ENCODE measurements at places on chromosomes 6 and 20.
A peak's percentile ranks its signal among the peaks of the same experiment; 100 is the strongest.

- DNase-seq: no peak
These were observed 381.6 kb upstream of the CNR1 start for GRCh38 chr6:88547768-88548167.

DNA sequence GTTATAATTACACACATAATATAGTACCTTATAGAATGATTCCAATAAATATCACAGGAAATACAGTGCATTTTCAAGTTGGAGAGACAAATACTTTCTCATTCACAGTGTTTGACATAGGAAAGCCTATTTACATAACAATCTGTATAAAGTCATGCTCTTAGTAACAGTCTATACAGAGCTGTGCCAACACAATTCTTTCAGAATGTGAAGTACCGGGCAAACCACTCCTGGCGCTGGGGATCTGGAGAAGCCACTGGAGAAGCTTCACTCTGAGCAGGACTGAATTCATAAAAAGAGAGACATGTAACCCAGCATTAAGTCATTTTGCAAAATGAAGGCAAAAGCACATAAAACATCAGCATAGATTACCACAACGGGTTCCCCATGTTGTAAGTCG is 24.9 kb upstream of the MCM9 start:
- DNase-seq: no peak

DNA sequence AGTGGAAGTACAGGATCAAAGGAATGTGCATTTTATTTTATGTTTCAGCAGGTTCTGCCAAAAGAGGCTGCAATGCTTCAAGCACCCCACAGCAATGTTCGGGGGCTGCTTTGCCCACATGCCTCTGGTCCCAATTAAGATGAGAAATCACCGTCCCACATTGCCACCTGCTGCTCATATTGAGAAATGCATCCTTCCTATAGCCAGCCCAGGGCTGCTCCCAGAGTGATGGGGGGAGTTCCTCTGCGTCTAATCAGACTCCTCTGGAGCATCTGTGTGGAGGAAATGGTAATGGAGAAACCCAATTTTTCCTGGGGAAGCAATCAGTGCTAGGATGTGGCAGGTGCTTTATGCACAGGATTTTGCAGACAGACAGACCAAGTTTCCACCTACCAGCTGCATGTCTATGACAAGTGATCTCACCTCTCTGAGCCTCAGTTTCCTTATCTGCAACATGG is 33.7 kb downstream of the PTGIS start:
- DNase-seq: peak; percentile 66

- DNase-seq: peak; percentile 53
These were observed 87.9 kb downstream of the MMS22L start for GRCh38 chr6:97195117-97195516.

DNA sequence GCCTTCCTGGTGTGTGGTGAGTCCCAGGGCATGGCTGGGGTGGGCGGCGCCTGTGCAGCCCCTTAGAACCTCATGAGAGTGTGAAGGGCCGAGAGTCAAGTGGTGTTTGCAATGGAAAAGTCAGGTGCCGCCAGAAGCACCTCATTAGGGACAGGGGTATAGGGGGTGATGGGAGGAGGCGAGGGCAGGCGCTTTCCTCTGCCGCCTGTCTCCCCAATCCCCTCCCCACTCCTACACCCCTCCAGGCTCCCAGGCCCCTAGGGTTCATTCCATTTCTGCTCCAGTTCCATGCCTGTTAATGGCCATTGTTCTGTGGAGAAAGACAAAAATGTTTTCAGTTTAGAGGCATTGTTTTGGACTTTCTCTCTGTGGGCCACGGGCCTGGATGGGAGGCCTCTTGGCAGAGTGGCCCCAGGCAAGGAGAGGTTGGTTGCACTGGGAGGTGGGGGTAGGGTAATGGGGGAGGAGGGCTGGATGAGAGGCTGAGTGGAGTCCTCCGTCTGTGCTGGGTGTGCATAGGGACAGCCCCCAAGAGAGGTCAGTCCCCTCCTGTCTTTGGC is 21.4 kb upstream of the SCUBE3 start:
- no peak for DNase-seq

- no peak for DNase-seq
These were observed 109.8 kb downstream of the SYCP2 start for GRCh38 chr20:59823491-59824259.

DNA sequence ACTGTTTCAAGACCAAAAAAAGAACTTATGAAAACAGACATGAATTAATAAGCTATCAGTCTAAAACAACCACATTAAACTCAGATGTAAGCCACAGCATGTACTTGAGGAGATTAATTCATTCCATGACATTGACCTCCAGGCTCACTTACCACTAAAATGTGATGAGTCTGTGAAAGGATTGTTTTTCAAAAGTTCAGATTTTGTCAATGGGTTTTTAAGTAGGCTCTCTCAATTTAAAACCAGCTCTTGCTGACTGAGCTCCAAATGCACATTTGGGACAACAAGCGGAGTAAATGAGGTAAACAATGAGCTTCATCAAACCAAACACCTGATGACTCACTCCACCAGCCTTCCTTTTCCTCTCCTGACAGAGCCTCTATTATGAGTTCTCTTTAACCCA is 197.0 kb downstream of the SIM1 start:
- peak; percentile 20 for DNase-seq

DNA sequence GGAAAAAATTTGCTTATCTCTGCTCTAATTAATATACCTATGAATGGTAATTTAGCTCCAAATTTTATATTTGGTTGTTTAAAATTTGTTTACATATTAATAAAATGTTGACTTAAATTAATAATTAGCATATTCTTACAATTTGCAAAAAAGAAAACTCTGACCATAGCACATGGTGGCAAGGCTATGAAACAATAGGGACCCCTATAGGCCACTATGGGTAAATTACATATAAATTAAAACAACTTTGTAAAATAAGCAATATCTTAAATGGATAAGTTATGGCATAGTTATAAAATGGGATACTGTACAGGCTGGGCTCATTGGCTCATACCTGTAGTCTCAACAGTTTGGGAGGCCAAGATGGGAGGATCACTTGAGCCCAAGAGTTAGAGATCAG is 76.0 kb downstream of the MKKS start:
- peak; percentile 29 for DNase-seq

DNA sequence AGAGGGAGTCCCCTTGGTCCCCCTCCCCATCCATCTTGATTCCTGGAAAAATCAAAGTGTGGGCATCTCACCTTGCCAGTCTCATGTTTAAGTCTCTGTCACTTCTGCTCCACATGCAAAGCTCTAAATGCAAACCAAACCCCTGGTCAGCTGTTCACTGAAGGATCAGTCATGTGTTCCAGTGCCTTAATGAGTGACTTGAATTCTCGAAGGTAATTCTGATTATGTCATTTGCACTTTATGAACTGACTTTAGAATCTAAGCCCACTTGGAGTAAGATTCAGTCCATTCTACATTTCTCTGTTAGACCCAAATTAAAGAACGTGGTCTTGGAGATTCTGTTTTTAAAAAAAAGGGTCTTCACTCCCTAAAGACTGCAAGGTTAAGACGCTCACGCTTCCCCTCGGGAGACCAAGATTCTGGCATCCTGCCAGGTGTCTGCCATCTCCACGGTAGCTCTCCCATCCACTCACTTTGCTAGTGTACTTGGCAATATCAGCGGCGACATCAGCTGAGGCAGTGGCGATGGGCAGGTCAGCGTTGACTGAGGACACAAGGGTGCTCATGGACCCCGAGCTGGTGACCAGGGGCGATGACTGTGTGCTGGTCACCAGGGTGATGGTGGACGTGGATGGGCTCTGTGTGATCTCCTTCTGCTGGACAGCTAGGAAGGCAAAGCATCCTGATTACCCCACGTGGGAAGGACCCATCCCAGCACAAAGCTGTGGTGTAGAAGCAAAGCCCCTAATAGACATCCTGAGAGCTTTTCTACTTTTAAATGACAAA is 120.5 kb downstream of the ZMYND8 start:
- DNase-seq: no peak

- no peak for DNase-seq
These were observed 27.1 kb downstream of the COX4I2 start for GRCh38 chr20:31664696-31665354.

DNA sequence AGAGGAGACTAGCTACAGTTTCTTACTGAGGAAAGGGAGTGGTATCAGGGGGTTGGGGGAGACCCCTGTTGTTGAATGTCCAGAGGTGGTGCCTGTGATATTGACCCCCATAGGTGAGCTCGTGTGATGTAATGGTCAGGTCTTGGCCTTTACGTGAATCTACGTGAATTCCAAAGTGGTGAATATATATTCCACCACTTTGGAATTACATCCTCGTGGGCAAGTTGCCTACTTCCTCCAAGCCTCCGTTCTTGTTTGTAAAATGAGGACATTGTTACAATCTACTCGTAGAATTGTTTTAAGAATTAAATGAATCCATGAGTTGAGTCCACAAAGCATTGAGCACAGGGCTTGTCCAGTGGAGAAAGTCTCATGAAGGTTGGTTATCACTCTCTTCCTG is 47.3 kb downstream of the TSHZ2 start:
- DNase-seq: no peak

DNA sequence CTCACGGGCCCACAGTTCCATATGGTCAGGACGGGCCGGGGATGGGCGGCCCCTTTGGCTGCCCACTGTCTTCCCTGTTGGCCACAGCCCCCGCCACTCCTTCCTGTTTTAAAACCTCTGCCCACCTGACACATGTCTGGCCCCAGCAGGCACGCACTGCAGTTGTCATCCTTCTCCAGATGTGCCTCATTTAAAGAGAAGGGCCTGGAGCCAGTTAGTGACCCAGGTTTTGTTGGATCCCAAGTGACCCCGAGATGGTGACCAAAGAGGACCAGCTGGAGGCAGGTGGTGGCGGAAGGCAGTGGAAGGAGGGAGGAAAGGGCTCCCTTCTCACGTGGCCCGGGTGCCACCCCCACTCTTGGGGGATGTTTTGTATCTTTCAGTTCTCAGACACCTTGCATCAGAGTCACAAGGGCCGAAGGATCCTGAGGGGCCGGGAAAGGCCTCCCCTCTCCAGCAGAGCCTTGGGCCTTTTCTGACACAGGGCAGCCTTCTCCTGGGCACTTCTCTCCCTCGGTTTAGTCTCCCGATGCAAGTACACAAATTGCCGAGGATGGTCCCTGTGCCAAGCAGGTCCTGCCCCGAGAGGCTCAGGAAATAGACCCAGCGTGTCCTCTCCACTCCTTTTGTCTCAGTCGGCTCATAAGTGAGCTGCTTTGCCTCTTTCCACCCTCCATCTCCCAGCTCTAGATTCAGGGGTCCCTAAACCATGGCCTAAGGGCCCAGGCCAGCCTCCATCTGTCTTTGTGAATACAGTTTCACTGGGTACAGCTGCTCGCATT is 117.6 kb downstream of the SULF2 start:
- no peak for DNase-seq

- DNase-seq: peak; percentile 52
These were observed 796 bp downstream of the SENP6 start for GRCh38 chr6:75602246-75603105.

DNA sequence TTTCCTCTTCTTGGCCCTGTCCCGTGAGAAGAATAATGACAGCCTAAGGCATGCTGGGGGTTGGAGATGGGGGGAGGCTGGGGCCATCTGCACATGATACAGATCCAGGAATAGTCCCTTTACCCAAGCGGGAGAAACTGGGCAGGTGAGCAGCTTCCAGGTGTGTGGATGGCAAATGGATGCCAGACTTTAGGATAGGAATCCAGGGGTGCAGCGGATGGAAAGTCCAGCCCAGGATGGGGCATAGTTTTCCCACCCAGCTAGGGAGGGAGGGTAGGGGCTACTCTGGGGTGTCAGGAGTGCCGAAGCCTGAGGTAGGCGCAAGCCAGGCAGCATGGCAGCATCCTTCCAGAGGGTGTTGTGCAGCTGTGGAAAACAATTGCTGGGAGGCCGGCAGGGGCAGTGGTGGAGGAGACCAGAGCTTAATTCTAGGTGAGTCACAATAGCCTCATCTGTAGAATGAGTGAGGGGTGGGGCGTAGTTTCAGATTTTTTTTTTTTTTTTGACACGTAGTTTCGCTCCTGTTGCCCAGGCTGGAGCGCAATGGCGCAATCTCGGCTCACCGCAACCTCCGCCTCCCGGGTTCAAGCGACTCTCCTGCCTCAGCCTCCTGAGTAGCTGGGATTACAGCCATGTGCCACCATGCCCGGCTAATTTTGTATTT is 15.4 kb upstream of the FAM110A start:
- no peak for DNase-seq

DNA sequence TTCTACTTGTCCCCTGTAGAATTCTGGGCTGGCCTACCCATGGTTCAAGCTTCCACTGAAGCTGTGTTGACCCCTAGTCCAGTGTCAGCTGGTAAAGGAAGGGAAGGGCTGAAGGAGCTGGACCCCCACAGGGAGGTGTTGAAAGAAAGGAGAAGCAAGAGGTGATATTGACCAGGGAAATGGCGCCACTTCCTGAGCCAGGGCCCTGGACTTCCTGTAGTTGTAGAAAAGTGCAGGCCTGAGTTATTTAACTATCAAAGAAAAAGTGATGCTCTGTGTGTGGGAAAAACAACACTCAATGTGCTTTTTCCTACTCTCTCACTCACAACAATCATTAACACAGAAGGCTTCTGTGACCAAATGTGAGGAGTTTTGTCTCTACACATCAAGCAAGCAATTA is 60.0 kb upstream of the IER3 start:
- no peak for DNase-seq

DNA sequence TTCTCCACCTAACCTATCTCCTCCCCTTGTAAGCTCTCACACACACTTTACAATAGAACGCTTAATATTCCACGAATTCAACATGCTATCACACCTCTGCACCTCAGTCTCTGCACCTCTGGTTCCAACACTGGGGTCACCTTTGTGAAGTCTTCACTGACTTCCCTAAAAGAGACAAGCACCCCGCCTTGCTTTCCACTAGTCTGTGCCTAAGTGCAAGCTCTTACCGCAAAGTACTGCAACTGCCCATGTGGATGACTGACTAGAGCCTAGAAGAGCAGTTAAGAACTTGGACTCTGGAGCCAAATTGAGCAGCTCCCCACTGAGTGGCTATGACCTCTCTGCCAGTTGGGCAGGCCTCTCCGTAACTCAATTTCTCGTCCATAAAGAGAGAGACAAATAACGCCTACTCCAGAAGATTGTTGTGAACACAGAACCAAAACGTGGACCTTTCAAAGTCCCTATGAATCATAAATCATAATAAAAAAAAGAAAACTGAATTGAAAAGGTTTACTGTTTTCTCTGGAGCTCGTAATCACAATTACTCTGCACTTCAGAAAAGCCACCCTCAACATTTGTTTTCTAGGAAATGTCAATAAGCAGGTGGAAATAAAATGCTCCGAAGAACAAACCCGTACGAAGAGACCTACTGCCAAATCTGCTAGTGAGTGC is 1.2 kb downstream of the IFNGR1 start:
- peak; percentile 42 for DNase-seq

GRCh38 chr6:134309983-134310605 is 7.8 kb downstream of the SGK1 start:
- DNase-seq: no peak

- DNase-seq: peak; percentile 75
These were observed 22.5 kb downstream of the MOCS3 start for GRCh38 chr20:50980851-50981713.

GRCh38 chr6:107140581-107140980 is 25.3 kb upstream of the BEND3 start:
- DNase-seq: no peak

GRCh38 chr6:137705160-137706082 is 161.6 kb upstream of the TNFAIP3 start:
- DNase-seq: peak; percentile 82
